Neural crest cell (in vitro differentiated cells): ENCODE measurements at places on chromosomes 5 and 9. TPM values are rescaled to one million over a fixed set of nuclear protein-coding genes. Genes with fewer than 3 reads are reported as not detected.

DNA sequence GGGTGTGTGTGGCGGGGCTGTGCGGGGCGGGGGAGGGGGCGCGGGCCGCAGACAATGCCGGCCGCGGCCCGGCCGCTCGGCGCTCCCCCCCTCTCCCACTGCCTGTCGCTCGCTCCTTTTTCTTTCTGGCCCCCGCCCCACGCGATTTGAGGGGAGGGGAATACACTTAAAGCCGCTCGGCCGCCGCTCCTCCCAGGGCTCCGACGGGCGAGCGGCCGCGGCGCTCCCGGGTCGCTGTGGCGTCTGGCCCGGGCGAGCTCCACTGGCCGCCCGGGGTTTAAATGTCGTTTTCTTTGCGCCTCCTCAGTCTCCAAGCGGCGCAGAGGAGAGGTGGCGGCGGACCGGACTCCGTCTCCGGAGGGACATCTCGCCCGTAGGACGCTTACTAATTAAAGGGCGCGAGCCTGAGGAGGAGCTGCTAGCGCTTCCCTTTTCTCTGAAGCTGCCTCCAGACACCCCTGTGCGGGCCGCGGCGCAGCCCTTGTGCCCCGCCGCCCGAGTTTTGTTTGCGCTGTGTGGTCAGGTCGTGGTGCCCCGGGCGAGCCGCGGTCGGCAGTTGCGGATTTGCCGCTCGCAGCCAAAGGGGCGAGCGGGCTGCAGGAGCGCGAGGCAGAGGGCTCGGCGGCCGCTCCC lies 1.4 kb downstream of the ZSWIM6 start:
- peak; percentile 42 for DNase-seq

DNA sequence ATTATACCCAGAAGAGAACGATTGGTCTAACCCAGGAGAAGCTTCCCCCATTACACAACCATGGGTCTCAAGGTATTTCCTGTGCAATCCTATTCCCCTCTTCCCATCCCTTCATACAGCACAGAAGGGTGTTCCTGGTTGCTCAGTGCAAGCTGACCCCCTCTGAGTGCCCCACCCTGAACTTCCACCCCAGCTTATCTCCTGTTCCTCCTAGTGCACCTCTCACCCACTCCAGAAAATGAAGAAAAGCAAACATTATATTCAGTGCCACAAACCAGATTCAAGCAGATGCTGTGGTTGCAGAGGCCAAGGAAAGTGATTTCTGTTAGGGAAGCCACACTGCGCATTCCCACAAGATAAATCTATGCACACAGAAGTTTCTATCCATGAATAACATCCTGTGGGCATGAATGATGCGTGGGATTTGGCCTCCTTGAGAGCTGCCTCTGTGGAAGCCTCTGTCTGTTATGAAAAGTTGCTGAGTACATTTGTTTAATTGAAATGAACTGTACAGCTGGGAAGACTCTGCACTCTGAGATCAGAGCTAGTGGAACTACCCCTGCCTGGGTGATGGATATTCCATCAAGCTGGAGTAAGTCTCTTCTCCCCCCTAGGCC lies 2.2 kb upstream of the OR2S2 start:
- no peak for DNase-seq

DNA sequence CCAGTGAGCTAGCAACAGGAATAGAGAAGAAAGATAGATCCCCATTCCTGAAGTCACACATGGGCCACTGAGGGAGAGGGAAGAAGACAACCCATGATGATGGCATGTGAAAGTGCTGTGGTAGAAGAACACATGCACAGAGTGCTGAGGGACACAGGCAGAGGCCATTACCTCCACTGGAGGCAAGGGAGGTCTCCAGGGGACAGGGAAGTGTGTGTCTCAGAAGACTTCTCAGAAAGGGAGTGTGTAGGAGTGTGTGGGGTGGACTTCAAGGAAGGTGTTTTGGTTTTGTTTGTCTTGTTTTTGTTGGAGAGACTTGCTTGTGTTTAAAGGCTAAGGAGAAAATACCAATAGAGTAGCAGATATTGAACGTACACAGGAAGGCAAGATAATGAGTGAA lies 77.0 kb upstream of the SMARCA2 start:
- no peak for DNase-seq

- no peak for DNase-seq
Observed at GRCh38 chr5:59483971-59484472, 409.5 kb downstream of the PDE4D start.

DNA sequence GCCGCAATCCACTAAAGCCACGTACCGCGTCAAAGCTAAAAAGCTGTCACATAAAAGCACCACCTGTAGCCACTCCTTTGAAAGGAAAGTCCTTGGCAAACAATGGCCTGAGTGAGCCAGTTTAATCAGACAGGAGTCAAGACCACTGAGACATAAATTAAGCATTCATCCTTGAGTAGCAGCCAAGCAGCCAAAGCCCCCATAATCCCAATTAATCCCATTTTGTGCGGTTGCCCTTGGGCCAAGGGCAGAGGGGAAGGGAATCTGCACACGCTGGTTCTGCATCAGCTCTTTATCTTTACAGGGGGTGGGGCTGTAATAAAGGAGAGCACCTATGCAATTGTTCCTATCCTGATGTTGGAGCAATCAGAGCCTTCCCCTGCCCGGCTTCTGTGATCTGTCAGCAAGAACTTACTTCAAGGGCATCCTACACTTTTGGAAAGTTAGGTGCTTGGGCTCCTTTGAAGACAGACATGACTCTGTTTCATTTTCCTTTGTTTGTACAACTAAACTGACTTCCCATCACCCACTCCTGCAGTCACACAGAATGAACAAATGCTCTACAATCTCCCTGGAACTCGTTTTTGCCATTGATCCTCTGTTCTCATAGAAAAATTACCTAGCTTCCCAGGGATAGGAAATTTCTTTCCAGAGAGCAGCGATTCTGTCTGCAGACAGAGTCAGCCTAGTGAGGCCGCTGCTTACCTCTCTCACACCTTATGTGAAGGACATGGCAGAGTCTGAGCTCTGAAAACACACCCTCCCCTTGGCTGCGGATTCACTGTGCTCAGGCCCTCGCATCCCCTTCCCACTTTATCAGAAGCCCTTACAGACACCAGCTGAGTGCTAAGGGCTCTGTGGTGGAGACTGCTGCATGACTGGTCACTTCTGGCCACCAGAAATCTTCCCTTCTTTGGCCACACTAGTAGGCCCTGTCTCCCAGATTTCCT lies 116.2 kb upstream of the TBCA start:
- DNase-seq = no peak

DNA sequence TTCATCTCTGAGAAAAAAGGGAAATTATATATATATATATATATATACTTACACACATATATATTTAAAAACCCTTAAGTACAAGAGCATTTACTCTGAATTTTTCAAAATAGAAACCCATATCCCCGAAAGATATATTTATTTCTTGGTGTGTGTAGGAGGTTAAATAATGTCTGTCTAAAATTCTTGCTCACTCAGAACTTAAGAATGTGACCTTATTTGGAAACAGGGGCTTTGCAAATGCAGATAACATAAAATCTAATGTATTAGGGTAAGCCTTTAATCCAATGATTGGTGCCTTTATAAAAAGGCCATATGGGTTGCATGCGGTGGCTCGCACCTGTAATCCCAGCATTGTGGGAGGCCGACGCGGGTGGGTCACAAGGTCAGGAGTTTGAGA lies 517.3 kb upstream of the TLE4 start:
- no peak for DNase-seq

DNA sequence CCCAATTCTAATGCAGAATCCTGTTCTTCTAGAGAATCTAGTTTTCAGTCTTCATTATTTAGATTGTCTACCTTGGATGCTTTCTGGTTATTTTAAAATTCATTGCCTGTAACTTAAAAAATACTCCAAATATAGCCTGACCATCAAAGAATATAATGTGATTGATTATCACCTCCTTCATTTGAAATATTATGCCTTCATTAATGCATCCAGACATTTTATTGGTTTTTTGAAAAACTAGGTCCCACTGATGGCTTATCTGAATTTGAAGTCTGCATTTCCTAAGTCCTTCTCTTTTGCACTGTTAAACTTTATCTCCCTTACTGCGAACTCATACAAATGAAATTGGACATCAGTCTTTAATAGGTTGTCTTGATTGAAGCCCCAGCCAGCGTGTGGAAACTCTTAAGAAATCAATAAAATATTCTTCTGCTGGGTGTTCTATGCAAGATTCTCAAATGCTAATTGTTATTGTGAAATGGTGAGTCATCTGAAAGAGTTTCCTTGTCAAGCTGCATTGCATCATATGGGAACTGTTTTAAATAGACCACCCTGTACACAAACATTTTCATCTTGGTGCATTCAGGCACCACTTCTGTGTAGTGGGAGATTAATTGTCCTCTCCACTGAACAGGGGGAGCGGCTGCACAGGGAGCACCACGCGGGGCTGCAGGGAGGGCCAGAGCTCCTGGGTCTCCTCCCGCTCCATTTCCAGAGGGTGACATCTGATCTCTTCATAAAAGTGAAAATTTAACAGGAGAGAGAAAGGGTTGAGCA lies 92.3 kb upstream of the FANCC start:
- no peak for DNase-seq

- no peak for DNase-seq
Observed at GRCh38 chr9:112409758-112410157, 29.9 kb downstream of the HSDL2 start.

- no peak for DNase-seq
Observed at GRCh38 chr5:5069851-5070250, 70.3 kb upstream of the ADAMTS16 start.

- DNase-seq = no peak
Observed at GRCh38 chr5:167785106-167785505, 506.3 kb upstream of the WWC1 start.

DNA sequence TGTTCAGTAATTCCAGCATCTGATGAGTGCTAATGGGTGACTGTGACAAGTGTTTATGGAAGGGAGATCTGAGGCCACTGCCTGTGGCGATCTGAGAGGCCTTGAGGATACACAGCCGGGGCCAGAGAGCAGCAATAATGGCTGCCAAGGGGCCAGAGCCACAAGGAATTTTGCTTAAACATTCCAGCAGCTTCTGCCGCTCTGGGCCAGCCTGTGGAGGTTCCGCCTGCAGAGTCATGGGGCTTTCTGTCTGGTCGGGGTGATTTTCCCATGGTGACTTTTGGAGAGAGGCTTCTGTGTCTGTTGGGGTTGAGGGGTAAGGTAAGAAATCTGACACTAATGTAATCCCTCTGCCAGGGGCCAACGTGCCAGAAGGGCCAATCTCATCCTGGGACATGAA lies 353.5 kb downstream of the ADAMTS6 start:
- no peak for DNase-seq

DNA sequence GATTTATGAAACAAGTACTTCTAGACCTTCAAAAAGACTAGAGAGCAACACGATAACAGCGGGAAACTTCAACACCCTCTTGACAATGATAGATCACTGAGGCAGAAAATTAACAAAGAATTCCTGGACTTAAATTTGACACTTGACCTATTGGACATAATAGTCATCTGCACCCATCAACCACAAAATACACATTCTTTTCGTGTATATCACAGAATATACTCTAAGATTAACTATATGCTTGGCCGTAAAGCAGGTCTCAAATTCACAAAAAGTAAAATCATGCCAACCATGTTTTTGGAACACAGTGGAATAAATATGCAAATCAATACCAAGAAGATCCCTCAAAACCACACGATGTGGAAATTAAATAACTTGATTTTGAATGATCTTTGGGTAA lies 559.4 kb downstream of the DNAH5 start:
- no peak for DNase-seq

- no peak for DNase-seq
Observed at GRCh38 chr5:133731951-133732350, 119.6 kb upstream of the FSTL4 start.

GRCh38 chr5:75040973-75041372 lies 11.4 kb downstream of the GCNT4 start:
- DNase-seq = no peak

DNA sequence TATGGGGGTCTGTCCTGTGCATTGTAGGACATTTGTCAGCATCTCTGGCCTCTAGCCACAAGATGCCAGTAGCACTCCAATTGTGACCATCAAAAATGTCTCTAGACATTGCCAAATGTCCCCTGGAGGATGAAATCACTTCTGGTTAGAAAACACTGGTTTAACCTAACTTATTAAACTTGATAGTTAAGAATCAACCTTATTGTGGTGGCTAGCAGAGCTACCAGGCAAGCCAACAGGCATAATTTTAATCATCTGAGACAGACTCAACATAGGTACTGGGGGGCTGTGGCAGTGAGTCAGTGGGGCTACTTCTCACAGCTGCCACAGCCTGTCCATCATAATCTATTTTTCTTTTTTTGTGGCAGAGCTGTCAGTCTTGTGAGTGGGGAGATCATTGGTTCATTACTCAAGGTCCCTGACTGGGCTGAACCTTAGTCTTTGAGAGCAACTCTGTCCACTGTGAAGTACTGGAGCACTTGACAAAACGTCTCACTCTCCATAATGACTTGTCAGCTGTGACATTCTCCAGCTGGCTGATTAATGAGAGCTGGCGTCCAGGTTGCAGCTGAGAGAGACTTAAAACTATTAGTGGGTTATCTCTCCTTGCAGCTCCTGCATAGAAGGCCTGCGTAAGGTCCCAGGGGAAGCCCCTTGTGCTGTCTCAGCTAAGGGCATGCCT lies 107.9 kb downstream of the DCP2 start:
- no peak for DNase-seq

DNA sequence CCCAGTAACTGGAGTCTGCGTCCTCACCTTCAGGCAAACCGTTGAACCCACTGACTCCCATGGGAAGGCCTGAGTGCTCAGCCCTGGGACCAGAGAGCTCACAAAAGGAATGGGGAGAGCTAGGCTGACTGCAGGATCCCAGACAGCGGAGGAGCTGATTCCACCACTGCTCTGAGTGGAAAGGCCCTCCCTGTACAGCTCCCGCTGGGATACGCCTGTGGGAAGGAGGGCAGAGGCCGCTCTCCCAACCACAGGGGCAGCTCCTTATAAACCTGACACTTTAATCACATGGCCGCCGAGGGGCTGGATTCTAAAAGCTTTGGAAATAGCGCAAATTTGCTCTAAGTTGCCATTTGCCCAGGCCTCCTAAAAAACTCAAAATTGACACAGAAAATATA lies 37.1 kb downstream of the DBH start:
- no peak for DNase-seq

DNA sequence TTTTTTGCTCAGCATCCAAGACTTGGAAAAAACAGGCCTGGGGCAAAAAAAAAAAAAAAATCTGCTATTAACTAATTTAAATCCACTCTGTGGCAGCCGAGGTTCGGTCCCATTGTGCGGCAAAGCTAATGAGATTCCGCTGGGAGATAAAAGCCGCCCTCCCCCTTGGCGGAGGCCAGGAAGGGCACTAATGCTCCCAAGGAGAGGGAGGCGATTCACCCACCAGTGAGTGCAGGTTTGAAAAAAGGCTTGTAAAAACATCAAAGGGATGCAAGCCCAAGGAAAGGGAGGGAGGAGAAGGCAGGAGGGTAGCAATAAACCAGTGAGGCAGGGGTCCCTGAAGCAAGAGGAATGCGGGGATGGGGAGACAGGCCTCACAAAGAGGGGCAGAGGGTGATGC lies 129.5 kb upstream of the RAPGEF1 start:
- DNase-seq = no peak

Gene SURF4
- total RNA-seq = 121 and 136 TPM in 2 replicates

Gene CATSPER3
- 0.36 and 0.54 TPM in 2 replicates for total RNA-seq

Gene NIPBL
- 66.3 and 67.8 TPM in 2 replicates for total RNA-seq

Gene SPATA6L
- 0.44 and 1.3 TPM in 2 replicates for total RNA-seq

Gene NUTM2G
- not detected in 2 replicates for total RNA-seq

Gene SLCO6A1
- 3.9 and 4.4 TPM in 2 replicates for total RNA-seq

Gene SLIT3
- total RNA-seq = 12.6 and 13.3 TPM in 2 replicates

Gene GFI1B
- total RNA-seq = not detected in 2 replicates
